Stimulated activated memory B cell treated with anti-CD40 and anti-IgM and Interleukin-4, amounts not matched to agents 10 μg/mL and 1 μg/mL and 100 μg/mL, for 72 hours (primary cell): ENCODE measurements at places on chromosomes 6 and 20.

DNA sequence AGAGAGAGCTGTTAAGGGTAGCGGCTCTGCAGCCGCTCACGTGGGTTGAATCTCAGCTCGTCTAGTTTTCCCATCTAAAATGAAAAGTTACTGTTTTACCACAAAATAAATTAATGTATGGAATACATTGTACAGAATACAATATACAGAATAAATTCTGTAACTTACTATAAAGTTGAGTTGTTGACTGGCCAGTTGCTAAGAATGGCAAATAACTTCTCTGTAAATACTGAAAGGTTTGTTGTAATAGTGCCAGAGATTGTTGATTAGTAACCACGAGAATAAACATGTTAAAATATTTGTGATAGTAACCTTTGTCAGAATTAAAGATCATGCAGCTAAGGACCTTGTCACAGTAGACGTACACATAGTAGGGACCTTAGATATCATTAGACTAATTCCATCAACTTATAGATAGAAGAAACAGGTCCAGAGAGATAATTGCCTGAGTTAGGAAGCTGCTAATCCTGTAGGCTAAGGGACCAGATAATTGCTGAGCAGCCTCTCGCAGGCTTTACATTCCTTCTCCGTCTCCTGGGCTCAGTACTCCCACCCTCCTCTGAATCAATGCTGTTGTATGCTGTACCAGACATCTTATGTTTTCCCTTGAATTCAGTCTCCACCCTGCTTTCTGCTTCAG, 544 bp upstream of the NRM start:
- ATAC-seq: no peak

DNA sequence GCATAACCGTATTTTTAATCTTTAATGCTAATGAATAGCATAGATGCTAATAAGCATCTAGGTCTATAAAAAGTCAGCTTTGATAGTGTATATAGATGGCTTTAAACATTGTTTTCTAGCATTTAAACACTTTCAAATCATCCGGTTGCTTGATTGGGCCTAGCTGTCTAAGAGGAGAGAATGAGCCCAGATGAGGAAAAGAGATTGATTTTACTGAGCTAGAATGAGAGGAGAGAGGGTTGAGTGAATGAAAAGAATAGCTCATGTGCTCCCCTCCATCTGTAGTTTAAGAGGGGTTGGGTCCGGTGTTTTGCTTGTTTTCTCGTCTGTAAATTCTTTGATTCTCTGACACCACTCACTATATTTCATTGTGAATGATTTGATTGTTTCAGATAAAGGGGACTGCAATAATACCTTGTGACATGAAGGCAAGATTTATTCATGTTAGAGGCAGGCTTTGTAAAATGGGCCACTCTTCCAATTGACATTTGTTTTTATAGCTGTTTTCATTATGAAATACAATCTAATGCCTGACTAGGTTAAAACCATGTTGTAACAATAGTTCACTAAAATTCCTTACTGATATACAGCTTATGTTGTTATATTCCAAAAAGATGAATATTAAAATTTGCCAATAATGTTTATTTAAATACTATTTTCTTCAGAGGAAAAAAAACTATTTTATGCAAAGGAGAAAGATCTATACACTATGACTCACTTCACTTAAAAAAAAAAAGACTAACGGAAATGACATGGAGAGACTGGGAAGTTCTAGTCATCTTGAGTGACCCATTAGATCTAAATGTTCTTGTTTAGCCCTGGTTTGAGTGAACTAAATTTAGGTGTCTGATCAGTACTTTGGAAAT, 3.2 kb downstream of the PTPN1 start:
- no peak for ATAC-seq

- ATAC-seq: no peak
These were observed 551.6 kb upstream of the CITED2 start for GRCh38 chr6:139925894-139926641.

DNA sequence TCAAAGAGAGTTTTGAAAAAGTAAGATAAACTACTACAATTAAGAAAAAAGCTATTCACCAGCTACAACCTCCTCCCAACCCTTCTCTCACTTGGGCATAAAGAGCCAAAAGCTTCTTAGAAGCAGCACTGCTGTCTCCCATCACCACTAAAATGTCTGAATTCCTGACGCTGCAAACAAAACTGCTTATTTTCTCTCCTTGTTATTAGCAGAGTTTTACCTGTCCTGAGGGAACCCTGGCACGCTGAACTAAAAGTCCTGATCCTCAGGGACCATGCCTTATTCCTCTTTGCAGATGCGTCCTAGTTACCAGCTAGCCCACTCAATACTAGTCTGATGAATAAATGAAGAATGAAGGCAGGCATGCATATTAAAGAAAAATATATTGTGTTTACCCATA, 1.1 kb downstream of the HACE1 start:
- no peak for ATAC-seq

- no peak for ATAC-seq
These were observed 330.5 kb downstream of the EPHA7 start for GRCh38 chr6:93088621-93089501.

GRCh38 chr6:125945378-125946141, 11.0 kb upstream of the HINT3 start:
- ATAC-seq: no peak

DNA sequence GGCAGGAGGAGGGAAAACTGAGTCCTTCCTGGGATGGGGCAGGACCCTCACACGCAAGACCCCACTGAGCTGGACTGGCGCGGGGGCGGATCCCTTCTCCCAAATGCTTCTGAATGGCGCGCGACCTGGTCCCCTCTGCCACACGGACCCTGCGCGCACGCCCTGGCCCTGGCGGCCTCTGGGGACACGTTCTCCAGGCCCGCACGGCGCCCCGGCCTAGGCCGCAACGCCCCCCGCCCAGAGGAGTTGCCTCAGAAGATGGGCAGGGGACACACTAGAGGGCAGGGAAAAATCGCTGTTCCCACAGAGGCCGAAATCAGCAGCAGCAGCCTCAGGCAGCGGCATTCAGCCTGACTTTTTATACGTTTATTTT, 45.2 kb upstream of the OSTM1 start:
- ATAC-seq: no peak

- ATAC-seq: no peak
These were observed 4.2 kb upstream of the HIVEP1 start for GRCh38 chr6:12007887-12008286.

DNA sequence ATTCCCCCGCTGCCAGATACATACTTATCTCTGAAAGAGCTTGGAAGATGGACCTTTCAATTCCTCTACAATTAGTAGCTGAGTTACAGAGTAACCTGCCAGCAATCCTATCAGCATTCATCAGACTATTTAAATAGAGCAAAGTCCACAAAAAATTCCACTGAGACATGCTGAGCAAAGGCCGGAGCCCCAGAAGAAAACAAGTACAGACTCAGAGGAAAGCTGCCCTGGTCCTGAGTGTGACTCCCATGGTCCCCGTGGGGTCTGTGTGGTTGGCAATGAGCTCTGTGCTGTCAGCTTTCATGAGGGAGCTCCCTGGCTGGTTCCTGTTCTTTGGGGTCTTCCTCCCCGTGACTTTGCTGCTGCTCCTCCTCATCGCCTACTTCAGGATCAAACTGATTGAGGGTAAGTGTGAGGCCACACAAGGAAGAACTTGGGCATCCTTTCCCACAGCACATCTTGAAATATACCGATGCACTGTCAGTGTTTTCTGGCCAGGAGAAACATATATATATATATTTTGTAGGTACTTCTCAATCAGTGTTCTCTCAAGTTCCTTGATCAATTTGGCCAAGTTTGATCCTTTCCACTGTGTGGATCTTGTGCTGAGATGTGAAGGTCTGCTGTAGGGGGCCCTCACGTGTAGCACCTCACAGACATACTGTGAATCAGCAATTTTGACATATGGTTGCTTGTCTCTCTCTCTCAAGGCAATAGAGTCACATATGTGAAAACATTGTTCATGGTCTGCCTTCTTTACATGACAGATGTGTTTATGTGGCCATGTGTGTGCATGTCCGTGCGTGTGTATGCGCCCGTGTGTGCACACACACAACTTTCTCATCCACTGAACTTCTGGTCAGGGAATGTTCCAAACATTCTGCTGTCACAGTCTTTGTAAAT, at the start of gene SMLR1:
SMLR1 (plus strand) TSS at position 160 of the 903 bp plus-strand sequence; CDS start at position 168, 8 bp downstream.
- no peak for ATAC-seq
